ENCODE measurements at places on chromosomes 5 and 9.

GRCh38 chr5:34538026-34538672 lies 118.0 kb upstream of the RAI14 start:
- no peak for DNase-seq

GRCh38 chr5:128536254-128537220 lies 1.5 kb downstream of the FBN2 start:
- DNase-seq: no peak

DNA sequence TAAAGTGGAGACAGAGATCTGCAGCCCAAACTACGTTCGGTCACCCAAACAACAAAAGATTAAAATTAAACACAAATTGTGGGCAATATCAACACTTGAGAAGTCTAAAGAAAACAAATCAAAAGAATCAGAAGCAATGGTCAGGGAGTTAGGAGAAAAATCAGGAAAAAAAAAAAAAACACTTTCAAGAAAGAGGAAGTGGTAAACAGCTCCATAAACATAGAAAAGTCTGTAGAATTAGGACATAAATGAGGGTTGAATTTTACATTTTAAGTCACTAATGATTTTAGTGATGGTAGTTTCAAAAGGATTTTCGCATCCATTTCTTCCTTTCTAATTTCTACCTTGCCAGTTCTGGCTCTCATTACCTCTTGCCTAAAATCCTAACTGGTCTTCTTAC lies 10.1 kb downstream of the RNF145 start:
- DNase-seq: no peak

DNA sequence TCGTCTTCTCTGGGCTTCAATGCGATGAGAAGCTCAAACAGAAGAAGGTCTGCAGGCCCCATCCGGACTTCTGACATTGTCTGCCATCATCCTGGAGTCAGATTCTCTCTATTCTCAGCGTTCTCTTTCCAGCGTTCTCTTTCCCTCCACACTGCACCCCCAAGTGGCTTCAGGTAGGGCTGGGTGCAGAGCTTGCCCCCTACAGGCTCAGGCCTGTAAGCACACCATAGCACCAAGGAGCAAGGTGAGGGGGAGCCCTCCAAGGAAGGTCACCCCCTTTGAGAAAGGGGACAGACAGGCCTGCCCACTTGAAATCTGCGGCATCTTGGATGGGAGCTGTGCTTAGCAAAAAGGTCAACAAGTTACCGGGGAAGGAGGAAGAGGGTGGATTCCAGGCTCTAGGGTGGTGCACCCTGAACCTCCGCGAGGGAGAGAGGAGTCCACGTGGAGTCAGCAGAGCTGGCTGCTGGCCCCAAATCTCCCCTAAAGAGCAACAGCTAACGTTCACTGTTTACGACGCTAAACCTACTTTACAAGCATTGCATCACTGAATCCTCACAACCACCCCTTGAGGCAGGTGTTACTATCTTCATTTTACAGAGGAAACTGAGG lies 27.5 kb downstream of the GPX3 start:
- DNase-seq: no peak

DNA sequence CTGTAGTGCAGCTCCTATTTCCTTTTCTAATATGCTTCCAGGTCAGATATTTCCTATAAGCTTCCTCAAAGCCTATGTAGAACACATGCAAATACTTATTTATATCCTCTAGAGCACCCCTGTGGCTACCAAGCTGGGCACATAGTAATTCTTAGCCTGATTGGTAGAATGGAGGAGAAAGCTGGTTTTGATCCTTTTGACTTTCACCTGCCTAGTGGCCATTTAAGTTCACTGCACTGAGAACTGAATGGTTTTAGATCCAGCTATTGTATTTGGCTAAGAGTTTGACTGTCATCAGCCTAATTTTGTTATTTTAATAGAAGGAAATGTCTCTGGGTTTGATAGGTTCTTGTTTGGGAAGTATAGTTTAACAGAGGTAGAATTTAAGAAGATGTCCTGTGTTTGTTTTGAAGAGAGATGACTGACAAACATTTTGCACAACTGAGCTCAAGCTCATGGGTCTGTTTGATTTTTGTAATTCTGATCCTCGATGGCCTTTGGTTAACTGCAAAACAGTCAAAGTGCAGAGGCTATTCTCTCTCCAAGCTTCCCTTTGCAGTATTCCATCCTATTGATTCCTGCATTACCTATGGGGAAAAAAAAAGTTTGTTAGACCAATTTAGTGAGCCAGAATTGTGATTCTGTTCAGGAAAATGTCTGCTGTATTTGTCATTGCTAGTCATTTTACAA lies 85.4 kb downstream of the KCNN2 start:
- DNase-seq: no peak

GRCh38 chr9:85178474-85178873 lies 508.9 kb downstream of the NTRK2 start:
- DNase-seq: no peak

GRCh38 chr9:122918310-122918709 lies 5.2 kb upstream of the ZBTB6 start:
- no peak for DNase-seq

- no peak for DNase-seq
These were observed 146.4 kb downstream of the GCNT1 start for GRCh38 chr9:76605321-76605900.

DNA sequence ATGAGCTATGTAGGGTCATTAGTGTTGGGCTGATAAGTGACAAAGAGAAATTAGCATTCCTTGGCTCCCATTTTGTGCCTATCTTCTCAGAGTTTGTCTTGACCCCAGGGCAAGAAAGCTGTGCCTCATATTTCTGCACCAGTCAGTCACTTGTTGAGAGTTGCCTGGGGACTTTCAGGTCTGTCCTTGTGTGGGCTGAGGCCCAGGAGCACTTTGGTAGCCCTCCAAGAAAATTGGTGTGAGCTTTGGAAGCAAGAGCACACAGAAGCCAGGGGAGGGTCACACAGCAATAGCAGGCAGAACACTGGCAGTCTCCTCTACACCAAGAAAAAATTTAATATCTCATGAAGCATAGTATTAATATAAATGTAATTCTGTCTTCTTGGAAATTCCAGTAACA lies 239.9 kb downstream of the NPR3 start:
- no peak for DNase-seq

- no peak for DNase-seq
These were observed 293.8 kb downstream of the CCDC171 start for GRCh38 chr9:15846611-15847010.

DNA sequence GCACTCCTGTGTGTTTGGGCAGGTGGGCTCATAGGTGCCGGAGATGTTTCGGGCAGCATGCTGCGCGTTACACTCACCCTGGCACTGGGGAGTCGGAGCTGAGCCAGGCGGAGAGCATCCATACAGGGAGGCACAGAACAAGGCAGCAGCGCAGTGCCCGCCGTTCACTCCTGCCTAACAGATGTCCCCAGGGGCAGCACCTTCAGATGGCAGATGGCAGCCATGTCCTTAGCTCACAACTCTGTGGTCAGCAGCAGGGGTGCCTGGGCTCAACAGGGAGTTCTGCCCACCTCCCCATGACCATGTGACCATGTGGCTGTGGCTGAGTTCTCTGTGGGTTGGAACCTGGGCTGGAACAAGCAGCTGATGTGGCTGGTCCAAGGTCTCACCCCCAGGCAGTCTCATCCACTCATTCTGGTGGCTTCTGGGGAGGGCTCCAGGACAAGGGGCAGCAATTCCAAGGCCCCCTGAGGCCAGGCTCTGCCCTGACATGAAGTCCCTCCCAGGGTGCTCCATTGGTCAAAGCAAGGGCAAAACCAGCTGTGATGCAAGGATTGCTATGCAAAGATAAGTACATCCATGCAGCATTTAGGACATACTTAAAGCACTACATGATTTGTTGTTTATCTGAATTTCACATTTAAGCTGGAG lies 64.2 kb downstream of the MRPL36 start:
- DNase-seq: no peak

DNA sequence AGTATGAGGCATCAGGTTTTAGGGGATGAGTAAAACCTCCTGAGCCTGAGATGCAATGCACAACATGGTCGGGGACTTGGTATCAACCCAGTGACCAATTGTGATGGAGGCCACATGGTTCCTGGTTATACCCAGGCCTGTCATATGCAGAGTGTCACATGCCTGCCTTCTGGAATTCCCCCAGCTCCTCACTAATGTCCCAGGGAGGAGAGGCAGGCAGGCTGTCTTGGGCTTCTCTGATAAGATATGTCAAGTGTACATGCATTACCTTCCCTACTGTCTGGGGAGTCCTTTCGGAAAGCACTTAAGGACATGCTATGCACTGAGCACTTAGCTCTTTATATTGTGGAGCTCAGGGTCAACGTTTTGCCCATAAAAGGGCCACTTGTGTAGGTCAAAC lies 14.2 kb upstream of the PALM2AKAP2 start:
- no peak for DNase-seq
